Astrocyte of the spinal cord (primary cell): ENCODE measurements at places on chromosomes 12 and 14.

DNA sequence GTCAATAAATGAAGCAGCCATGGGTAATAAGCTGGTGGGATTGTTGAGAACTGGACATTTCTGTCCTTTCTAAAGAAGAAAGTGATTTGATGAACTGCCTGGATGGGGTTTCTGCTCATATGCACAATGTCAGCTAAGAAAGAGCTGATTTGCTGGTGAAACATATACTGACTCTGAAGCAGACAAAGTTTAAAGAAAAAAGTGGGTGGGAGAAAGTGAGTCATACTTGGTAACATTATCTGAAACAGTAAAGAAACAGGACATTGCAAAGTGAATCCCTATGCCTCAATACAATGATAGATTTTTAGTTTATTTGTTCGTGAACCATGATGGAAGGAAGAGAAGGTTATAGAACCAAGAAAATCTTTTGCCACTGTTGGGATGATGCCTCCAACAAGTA lies 95.6 kb upstream of the DNM1L start:
- peak; percentile 78 for DNase-seq

GRCh38 chr12:7293670-7294069 lies 10.2 kb upstream of the ACSM4 start:
- DNase-seq: no peak

GRCh38 chr12:89815225-89815624 lies 106.6 kb upstream of the ATP2B1 start:
- no peak for DNase-seq

GRCh38 chr14:77475432-77476115 lies 17.7 kb downstream of the AHSA1 start:
- no peak for DNase-seq

DNA sequence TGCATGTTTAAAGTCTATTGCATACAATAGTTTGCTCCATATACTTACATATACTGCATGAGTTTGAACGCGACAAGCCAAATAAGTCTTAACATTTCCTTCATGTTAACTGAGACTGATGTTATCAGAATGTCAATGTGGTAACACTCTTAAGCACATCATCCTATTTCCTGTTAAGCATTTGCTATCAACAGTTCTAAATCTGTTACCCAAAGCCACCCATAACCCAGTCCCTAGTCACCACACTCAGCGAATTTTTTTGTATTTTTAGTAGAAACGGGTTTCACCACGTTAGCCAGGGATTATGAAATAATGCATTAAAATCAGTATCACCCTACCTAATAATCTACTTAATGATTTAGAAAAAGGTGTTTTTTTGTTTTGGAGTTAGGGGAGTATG lies 39.4 kb downstream of the HNRNPC start:
- no peak for DNase-seq

DNA sequence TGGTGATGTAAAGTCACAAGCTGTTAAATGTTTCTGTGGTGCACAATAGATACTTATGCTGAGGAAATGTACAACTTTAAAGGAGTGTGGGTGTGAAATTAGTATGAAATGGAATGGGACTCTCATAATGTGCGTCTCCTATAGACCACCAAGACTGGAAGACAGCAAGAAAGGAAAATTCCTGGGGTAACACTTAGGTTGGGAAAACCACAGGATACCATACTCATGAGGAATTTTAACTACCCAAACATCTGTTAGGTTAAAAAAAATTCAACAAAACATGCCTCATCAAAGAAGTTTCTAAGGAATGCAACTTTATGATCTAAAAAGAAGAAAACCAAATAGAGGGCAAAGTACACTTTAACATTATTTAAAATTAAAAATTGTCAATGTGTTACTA lies 113.7 kb upstream of the MYF6 start:
- DNase-seq: peak; percentile 91

DNA sequence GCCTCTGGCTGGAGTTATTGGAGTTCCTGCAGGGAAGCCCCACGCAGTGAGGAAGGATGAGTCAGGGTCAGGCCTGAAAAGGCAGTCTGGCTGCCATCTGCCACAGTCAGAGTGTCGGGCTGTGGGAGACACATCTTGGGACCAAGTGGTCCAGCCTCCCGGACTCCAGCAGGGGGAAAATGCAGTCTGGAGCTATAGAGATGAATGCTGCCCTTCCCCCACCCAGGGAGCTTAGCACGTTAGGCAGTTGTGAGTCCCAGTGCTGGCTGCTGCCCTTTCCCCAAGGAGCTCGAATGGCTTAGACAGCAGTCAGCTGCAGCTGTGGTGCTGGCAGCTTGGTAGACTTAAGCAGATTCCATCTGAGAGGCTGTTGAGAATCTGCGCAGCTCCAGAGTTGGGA lies 8.2 kb upstream of the NTS start:
- DNase-seq: no peak

DNA sequence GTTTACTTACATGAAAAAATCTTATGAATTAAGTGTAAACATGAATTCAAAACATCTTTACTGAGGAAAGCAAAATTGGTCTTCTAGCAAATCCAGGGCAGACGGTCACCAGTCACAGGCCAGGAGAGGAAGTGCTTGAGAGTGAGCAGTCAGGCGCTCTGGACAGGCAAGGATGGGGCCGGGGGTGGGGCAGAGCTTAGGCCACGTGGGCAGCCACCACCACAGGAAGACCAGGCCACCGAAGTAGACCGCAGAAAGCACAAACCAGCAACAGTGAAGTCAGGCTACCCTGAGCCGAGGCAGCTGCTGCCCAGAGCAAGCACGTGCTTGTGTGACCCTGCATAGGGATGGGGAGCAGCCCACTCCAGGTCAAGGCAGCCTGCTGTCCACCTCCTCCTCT lies 33.5 kb downstream of the SLC6A12 start:
- peak; percentile 39 for DNase-seq

GRCh38 chr14:55533960-55534359 lies 46.0 kb upstream of the KTN1 start:
- DNase-seq: no peak

GRCh38 chr12:23729359-23729758 lies 220.1 kb downstream of the SOX5 start:
- peak; percentile 13 for DNase-seq

DNA sequence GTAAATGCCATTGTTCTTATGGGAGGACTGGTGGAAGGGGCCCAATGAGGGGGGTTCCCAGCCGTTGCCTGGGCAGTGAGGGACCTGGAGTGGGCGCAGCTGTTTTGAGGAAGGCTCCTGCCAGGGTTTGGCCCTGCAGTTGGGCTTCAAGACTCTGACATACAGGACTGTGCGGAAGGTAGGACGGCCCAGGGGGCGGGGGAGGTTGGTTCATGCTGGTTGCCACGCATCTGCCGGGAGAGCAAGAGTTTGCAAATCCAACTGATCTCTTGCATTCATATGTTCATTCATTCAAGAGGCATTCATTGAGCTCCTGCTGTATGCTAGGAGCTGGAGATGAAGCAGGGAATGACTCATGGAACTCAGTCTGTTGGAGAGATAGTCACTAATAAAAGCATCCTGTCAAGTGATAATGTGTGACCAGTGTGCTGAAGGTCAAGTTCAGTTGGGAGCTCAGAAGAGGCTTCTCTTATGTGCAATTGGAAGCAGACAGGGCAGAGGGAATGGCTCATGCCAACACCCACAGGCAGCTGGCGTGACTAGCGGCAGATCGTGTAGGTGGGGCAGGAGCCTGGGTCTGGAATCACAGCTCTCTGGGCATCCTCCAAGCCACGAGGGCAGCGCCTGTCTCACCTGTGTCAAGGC lies 7.8 kb downstream of the SH2B3 start:
- DNase-seq: peak; percentile 53

DNA sequence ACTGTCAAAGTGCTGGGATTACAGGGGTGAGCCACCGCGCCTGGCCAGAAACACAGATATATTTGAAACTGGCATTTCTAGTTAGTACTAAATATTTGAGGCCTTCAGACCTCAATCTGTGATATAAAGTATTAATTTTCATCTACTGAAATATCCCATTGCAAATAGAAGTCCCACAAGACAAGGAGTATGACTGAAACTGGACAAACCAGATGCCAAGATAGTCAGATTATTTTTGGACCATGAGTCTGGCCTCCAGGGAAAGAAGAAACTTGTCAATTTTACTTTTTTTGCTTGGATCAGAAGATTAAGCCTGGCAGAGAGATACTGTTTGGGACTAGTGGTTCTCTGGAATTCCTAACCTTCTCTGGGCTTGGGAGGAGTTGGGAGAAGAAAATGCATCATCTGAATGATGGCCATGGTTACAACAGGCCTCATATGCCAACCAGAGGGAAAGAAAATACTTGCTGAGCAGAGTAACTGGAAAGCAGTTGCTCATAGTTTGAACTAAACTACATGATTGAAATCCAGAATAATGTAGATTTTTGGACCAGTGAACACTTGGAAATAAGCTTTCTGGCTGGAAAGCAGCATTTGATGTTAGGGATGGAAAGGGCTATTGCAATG lies 2.9 kb upstream of the SMOC1 start:
- DNase-seq: no peak

DNA sequence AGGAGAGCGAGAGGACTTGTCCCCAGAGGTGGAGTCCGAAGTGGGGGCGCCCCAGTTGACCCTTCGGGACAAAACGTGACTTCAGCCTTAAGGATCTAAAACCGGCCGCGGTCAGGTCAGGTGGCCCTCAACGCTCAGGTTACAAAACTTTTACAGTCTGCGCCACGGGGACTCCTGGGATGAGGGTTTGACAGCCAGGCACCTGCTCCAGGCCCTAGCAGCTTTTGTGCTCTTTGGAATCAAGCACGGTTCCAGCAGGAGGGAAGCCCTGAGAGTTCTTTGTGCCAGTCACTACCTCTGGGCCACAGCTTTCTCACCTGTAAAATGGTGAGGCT lies 337 bp downstream of the ZC2HC1C start:
- DNase-seq: no peak

DNA sequence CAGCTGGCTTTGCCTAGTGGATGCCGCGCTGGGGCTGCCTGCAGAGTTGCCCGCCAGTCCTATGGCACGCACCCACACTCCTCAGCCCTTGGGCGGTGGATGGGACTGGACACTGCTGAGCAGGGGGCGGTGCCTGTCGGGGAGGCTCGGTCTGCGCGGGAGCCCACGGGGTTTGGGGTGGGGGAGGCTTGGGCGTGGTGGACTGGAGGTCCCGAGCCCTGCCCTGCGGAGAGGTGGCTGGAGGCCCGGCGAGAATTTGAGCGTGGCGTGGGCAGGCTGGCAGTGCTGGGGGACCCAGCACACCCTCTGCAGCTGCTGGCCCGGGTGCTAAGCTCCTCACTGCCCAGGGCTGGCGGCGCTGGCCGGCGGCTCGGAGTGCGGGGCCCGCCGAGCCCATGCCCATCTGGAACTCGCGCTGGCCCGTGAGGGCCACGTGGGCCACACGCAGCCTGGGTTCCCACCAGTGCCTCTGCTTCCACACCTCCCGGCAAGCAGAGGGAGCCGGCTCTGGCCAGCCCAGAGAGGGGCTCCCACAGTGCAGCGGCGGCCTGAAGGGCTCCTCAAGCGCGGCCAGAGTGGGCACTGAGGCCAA lies 68.1 kb downstream of the ETNK1 start:
- no peak for DNase-seq
